ENCODE measurements at places on chromosomes 4 and X.

DNA sequence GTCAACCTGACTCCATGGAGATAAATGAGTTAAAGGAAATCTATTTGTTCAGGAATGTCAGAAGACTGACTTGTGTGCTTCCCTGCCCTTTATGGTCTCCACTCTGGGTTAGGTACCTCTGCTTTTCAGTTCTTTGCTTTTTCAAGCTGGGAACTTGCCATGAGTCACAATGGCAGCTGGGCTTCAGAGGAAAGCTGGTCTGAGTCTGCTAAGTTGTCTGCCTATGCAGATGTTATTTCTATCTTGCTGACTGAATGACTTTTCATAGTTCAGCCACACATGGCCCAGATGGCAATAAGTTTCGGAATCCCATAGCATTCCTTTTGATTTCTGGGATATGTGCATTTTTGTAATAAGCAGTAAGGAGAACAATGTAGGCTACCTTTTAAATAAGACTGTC is 337.9 kb upstream of the FGF13 start:
- DNase-seq = no peak

DNA sequence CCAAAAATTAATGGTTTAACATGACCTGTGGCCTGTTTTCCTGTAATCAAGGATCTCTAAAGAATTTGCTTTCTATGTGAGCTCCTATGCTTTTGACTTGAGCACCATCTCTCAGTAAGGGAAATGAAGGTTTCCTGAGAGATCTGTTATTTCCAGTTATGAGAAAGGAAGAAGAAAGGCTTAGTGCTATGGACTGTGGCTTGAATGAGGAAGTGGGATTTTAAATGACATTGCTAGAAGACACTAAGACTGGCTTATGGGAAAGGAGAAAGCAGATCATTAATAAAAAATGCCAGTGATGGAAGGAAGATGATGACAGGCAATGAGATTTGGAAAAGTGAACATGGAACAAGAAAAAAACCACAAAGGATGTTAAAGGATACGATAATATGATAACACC is 285.4 kb downstream of the OPHN1 start:
- DNase-seq = no peak

GRCh38 chr4:53502094-53502493 is 89.2 kb downstream of the LNX1 start:
- no peak for DNase-seq

GRCh38 chr4:61173799-61174198 is 26.3 kb upstream of the ADGRL3 start:
- no peak for DNase-seq

DNA sequence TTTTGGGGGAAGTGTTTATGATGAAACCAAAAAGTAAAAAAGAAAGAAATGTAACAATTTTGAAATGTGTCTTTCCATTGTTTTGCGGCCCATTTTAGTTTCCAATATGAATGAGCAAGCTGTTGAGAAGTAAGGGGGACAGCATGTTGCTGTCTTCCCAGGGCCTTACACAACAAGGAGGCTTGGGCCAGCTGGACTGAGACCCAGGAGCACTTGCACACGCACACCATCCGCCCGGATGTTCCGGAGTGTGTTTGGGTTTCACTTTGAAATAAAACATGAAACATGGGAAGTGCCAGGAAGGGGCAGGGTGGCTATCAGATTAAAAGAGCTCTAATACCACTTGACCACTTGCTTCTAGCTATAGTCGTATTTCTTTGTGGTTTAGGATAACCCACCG is 144.4 kb downstream of the NHS start:
- peak; percentile 91 for DNase-seq

DNA sequence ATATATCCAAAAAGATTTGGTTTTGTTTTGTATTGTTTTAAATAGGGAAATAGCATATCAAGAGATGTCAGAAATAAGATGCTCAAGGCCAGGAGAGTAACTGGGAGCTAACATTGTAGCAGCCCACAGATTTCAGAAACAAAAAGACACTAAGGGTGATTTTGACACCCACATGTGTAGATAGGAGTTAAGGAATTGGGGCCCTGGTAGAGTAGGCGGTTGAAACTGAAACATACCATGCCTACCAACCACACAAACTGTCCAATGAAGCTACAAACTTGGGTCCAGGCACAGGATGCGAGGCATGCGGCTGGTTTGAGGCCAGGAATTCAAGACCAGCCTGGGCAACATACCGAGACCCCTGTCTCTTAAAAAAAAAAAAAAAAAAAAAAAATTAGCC is 6.3 kb upstream of the HSPA4L start:
- DNase-seq = no peak

DNA sequence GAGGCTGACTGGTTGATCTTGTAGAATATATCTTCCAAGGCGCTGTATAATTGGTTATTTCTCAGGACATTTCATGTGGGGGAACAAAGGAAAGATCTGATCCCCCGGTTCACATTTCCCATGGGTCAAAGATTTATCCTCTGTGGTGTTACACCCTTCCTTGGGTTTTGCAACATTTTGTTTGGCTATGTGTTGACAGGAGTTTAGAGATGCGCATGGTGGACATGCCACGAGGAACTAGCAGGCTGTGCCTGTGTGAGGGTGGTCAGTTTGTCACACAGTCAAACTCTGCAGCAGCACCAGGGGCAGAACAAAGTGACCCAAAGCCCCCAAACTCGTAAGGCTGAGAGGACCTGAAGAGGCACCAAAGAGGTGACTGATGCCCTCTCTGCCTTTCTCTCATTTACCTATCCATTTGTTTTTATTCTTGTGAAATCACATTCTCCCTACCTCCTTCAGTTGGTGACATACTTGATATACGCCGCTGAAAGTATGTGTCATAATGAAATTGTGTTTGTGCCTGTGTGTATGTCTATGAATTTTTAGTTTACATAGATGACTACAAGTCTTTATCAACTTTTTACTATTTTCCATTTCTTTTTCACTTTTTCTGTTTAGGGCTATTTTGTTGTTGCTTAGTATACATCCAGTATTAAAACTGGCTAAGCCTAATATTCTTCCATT is 164.7 kb downstream of the SPCS3 start:
- no peak for DNase-seq

DNA sequence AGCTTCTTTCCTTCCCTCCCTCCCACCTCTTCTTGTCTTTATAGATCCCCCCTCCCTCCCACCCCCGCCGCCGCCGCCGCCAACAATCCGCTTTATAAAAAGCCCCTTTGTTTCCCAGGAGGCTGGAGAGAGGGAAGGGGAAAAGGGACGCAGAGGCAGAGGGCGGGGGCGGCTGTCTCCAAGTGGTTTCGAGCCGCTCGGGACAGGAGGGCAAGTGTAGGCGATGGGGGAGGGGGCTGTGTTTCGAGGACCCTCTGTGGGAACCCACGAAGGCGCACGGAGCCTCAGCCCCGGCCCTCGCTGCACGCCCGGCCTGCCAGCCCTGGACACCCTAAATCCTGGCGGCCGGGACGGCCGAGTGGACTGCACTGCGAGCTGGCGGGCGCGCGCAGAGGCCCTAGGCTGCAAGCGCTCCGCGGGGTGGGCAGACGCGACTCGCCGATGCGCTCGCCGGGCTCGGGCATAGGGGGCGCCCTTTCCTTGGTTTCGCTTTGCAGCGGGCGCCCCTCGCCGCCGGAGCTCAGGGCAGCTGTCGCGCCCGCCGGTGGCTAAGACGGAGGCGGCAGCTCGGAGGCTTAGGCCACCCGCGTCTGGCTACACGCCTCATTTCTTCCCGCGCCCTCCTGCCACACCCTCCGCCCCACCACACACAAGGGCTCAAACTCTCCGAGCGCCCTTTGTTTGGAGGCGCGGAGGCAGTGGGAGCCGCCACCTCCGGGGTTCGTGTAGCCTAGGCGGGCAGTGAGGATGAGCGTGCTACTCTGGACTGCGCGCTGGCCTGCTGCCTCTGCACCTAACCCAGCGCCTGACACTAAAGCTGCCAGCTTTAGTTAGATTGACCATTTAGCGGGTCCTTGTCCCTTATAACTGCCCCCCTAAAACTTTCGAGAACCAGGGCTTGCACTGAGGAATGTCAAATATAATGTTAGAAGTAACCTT is 2.2 kb downstream of the MAMLD1 start:
- peak; percentile 91 for DNase-seq

GRCh38 chrX:10566716-10567097 is 53.7 kb downstream of the MID1 start:
- no peak for DNase-seq

- no peak for DNase-seq
Measured at GRCh38 chr4:177860171-177860570, 417.9 kb upstream of the AGA start.

- no peak for DNase-seq
Measured at GRCh38 chrX:40953369-40953768, 131.9 kb upstream of the USP9X start.

- no peak for DNase-seq
Measured at GRCh38 chrX:85765651-85766050, 281.7 kb downstream of the CHM start.

DNA sequence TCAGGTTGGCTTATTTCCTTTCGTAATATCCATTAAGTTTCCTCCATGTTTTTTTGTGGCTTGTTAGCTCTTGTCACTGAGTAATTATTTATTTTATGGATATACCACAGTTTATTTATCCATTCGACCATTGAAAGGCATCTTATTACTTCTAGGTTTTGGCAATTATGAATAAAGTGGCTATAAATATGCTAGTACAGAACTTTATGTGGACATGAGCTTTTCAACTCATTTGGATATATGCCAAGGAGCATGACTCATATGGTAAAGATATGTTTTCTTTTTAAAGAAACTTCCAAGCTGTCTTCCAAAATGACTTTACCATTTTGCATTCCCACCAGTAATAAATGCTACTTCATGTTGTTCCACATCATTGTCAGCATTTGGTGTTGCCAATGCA is 803.6 kb downstream of the GLUD2 start:
- DNase-seq = no peak

- no peak for DNase-seq
Measured at GRCh38 chrX:27968352-27968751, 12.9 kb downstream of the DCAF8L1 start.

- DNase-seq = no peak
Measured at GRCh38 chr4:174559894-174560293, 37.6 kb upstream of the HPGD start.

DNA sequence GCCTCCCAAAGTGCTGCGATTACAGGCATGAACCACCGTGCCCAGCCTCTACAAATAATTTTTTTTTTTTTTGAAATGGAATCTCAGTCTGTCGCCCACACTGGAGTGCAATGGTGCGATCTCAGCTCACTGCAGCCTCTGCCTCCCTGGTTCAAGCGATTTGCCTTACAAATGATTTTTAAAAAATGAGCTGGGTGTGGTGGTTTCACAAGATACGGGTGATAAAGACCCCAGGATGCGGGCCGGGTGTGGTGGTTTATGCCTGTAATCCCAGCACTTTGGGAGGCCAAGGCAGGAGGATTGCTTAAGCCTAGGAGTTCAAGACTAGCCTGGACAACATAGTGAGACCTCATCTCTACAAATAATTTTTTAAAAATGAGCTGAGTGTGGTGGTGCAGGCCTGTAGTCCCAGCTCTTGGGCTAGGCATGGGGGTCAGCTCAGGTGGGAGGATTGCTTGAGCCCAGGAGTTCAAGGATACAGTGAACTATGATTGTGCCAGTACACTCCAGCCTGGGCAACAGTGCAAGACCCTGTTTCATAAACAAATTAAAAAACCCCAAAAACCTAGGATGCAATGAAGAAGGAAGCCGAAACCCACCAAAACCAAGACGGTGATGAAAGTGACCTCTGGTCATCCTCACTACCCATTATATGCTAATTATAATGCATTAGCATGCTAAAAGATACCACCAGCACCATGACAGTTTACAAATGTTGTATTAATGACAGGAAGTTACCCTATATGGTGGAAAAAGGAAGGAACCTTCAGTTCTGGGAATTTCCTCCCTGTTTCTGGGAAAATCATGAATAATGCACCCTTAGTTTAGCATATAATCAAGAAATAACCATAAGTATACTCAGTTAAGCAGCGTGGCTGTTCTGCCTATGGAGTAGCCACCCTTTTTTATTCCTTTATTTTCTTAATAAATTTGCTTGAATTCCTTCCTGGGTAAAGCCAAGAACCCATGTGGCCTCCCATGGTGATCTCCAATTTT is 27.7 kb downstream of the PDGFRA start:
- no peak for DNase-seq

All from posterior vena cava (tissue), 2 donors.